ENCODE measurements at places on chromosomes 12 and 14. TPM values are rescaled to one million over a fixed set of nuclear protein-coding genes. Genes with fewer than 3 reads are reported as not detected.

GRCh38 chr12:67073336-67073735 lies 195.8 kb upstream of the CAND1 start:
- no peak for DNase-seq

GRCh38 chr14:101635749-101636560 lies 74.7 kb downstream of the DIO3 start:
- no peak for DNase-seq

DNA sequence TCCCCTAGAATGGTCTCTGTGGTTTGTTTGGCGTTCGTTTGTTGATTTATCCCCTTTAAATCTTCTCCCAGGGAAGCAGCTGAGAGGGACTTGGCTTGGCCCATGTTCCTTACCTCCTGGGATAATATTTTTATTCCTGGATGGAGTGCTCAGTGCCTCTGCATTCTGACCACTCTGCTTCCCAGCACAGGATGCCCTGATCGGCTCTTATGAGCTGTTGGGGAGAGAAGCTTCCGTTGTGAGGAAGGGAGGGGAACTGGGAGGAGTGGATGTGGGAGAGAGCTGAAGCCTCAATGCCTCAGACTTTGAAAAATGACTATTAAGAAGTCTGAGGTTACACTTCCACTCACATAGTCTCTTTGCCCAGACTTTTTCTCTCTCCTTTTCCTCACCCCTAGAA lies 114.8 kb downstream of the SMOC1 start:
- no peak for DNase-seq

DNA sequence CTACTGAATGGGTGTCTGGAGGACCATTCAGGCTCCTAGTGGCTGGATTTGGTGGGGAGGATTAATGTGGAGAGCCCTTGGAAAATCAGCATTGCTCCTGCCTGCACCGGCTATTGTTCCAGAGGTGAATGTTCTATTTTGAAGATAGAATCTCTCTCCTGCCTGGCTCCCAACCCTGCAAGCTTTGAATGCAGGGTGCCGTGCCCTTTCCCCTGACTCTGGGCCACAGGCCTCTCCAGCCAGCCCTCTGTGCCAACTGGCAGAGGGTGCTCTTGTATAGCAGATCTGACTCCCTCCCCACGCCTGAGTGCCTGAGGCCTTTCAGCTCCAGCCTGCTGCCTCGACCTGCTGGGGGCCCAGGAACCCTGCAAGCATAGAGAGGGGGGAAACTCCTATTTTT lies 106.8 kb downstream of the TMEM260 start:
- no peak for DNase-seq

DNA sequence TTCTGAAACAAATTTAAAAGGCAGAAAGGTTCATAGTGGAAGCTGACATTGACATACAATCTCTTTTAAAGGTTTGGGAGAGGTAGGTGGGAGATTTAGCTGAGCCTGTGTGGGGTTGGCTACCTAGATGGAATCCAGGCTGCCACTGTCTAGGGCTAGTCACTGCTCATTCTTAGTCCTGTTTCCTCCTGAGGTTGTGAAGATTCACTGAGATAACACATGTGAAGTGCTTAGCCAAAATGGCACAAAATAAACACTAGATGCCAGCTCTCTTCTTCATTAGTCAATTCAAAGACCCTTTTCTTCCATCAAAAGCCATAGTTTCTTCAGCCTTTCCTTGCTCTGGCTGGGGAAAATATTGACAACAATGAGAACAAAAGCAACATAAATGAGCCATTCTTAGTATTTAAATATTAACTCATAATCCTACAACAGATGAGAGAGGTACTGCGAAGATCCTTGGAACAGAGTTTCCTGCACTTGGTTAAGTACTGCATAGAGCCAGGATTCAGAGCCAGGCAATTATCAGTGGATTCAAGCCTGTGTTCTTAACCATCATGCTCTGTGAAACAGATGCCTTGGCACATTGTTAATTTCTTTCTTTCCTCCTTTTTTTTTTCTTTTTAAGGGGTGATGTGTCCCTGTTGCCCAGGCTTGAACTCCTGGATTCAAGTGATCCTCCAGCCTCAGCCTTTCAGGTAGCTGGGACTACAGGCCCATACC lies 3.5 kb downstream of the MYF6 start:
- no peak for DNase-seq

DNA sequence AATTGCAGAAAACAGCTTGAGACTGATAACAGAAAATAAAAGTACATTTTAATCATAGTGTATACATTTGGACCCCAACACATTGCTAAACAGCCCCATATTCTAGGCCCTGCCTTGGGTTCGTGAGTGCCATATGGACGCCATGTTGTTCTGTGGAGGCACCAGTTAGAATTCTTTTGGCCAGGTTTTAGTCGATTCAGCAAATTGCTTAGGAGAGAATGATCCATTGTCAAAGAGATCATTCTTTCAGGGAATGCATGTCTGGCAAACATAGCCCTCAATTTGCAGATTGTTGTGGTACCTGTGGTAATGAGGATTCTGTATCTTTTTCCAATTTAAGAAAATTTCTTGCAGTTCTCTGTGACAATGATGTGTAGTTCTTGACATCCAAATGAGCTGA lies 183.6 kb upstream of the DDHD1 start:
- no peak for DNase-seq

DNA sequence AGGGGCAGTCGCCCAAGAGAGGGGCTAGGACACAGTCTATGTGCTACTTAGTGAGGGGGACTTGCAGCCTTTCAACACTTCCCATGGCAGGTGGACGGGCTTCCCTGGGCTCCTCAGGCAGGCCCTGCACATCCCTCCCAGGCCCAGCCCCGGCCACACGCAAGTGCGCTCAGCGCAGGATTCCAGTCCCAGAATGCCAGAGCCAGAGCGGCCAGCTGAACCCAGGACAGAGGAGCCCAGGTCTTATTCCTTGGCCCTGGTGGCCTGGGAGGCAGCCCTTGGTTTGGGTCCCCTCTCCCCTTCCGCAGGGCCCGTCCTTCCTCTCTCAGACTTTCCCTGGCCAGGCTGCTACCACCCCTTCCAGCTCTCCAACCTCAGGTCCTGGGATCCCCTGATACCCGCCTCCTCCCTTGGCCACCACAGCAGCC lies 12.0 kb downstream of the DLK1 start:
- no peak for DNase-seq

DNA sequence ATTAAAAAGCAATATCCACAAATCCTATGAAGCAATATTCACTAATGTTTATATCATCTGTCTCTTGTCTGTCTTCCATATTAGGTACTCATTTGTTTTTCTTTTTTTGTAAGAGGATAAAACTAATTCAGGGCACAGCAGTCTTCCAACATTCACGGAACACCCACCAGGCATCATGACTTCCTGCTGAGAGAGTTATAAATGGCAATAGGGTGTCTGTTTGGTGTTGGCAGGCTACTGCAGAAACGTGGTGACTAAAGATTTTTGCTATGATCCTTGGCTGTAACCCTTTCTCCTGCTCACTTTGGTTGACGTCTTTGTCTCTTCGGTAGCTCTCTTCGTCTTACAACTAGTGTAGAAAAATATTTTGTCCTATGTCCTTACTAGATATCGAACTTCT lies 860.6 kb upstream of the MGAT4C start:
- no peak for DNase-seq

- DNase-seq: no peak
These were observed 103.6 kb upstream of the LRIG3 start for GRCh38 chr12:59023861-59024424.

DNA sequence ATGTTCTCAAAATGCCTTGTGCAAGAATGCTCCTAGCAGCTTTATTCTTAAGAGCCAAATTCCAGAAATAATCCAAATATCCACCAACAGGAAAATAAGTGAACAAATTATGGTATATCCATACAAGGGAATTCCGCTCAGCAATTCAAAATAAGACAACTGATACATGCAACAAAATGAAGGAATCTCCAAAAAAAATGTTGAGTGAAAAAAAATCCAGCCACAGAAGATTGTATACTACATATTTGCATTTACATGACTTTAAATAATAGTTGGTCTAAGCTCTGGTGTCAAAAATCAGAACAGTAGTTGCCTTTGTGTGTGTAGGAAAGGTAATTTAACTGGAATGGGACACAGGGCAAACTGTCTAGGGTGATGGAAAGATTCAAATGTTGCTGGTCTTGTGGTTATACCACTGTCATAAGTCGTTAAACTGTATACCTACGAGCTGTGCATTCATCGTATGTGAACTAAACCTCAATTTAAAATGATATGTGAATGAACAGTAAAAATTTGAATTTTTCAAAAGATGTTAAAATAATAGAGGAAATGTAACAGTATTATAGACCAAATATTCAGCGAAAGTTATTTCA lies 3.2 kb downstream of the CD69 start:
- no peak for DNase-seq

DNA sequence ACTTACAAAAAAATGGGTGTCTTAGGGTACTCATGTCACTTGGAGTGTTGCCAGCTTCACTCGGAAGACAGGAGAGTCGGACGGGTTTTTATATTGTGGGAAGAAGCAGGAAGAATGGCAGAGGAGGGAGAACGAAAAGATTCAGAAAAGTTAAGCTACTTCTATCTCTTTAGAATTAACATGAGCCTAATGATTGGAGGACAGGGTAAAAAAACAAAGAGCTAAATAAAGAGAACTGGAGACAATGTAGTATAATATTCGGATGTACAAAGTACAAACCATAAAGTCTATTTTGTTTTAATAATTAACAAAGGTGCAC lies 43.9 kb downstream of the EFCAB11 start:
- no peak for DNase-seq

GRCh38 chr14:100065942-100066574 lies 836 bp downstream of the EVL start:
- DNase-seq: no peak

DNA sequence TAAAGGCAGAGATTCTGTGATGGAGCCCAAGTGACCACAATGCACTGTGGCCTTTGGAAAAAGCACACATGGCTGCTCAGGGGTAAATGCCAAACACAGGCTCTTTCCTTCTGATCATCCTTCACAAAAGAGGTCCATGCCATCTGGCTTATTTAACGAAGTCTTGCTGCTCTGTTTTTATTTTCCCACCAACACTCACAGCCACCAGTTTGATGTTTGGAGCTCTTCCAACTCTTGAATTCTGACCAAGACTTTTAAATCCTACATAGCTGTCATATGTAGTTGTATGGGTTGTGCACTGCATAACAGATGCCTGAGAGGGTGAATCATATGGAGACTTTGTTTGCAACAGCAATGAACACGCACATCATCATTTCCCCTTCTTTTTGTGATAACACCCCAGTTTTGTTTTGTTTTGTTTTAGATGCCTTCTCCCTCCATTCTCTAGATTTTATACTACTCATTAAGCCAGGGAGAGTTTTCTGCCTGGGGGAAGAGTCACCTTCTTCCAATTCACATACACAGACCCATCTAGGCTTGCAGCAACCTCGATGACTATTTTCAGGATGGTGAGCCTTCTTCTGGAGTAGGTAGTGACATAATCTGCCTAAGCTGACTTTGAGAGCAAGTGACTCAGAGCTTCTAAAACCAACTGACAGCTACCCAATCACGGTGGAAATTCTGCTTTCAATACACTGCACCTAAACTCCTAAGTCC lies 145.2 kb upstream of the WSCD2 start:
- DNase-seq: no peak

- DNase-seq: no peak
These were observed 76.8 kb downstream of the NUMB start for GRCh38 chr14:73381380-73382013.

GRCh38 chr12:47249082-47249481 lies 169.3 kb upstream of the AMIGO2 start:
- no peak for DNase-seq

DNA sequence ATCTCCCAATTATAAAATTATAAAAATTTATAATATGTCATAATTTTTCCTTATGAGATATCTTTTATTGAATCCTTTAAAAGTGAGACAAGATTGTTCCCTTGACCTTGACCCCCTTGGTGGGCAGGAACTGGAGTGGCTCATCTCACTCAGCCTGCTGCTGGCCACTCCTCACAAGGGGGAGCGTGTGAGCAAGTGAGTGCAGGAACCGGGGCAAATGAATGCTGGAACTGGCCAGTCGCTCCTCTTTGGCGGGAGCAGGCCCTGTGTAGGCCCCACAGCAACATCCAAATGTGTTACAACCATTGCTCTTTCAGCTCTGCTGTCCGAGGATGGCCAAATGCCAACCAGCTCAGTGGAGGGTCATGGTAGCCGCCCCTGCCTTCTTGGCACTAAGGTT lies 178.8 kb downstream of the ETNK1 start:
- no peak for DNase-seq

GRCh38 chr14:99441157-99441870 lies 39.3 kb downstream of the SETD3 start:
- no peak for DNase-seq

DNA sequence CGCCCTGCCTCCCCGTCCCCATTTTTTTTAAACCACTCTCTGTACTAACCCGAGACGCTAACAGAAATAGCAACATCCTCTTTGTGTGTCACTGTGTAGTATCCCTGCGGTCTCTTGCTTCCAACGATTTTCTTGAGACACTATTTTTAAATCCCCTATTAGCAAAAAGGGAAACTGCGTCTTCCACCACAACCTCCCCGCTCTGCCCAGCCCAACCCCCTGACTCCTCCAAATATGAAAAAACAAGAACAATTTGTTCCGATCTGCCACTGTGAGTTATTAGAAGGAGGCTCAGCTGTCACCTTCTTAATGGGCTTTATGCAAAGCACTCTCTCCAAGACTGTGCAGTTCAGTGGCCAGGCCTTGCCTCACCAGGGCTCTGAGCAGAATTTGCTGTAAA lies 76.3 kb downstream of the MAP1LC3B2 start:
- DNase-seq: no peak

DNA sequence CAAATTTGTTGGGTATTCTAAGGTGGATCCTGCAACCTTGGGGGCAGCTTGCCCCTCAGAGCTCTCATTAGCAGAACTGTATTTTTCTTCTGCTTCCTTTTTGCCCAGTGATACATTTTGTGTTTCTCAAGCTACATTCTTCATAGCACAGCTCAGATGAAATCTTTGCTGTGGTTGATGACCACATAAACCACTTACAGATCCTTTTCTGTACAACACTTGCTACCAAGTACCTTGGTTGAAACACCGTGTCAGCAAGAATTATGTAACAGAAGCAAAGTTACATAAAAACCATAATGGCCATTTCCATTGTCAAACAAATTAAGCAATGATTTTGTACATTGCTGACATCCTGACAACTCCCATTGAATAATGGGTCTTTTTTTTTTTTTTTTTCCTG lies 9.7 kb upstream of the PLBD1 start:
- no peak for DNase-seq

- no peak for DNase-seq
These were observed 34.6 kb downstream of the NOC4L start for GRCh38 chr12:132178801-132179401.

DNA sequence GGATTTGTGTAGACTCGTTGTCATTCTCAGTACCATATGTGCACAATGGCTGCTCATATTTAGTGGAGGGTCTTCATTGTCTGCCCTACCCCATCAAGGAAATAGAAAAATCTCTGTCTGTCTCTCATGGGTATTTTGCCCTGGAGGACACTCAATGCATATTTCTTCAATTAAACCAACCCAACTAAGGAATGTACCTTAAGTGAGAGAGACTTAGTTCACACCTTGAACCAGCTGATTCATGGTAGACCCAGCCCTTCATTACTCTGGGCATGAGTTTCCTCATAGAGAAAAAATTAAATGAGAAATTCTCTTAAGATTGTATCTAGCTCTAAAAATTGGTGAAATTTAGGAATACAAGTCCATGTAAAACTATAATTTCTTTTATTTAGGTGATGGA lies 107.1 kb upstream of the PLEKHG7 start:
- DNase-seq: no peak

HELB gene
- total RNA-seq: 0.79 TPM

PLEKHD1 gene
- under 0.01 TPM for total RNA-seq

DACT1 gene
- 0.40 TPM for total RNA-seq

KCNC2 gene
- total RNA-seq: not detected

TSPAN19 gene
- 0.07 TPM for total RNA-seq

ASIC1 gene
- total RNA-seq: 0.14 TPM

EML1 gene
- total RNA-seq: 71.6 TPM
